ENCODE measurements at places on chromosomes 1 and 21.

GRCh38 chr1:167860231-167860923, 53.6 kb downstream of the ADCY10 start:
- DNase-seq: no peak

DNA sequence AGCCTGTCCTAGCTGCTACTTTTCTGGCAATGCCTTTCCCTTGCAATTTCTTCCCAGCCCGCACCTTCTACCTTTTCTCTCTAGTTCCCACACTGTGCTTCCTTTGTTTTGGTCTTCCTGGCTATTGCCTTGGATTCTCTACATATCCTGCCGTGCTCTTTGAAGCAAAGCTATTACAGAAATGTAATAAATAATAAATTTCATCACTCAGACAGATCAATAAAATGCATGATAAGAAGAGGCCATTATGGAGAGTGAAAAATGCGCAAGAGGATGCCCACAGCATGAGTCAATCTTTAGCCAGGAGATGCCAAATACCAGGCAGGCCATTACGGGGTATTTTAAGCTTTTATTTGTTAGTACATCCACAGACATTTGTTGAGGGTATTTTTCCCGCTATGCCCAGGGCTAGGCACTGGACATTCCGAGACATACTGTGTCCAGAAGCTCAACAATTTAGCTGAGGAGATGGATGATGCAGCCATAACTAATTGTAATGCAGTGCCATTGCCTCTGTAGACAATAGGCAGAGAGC, 163.6 kb downstream of the ST6GALNAC3 start:
- peak; percentile 82 for DNase-seq

DNA sequence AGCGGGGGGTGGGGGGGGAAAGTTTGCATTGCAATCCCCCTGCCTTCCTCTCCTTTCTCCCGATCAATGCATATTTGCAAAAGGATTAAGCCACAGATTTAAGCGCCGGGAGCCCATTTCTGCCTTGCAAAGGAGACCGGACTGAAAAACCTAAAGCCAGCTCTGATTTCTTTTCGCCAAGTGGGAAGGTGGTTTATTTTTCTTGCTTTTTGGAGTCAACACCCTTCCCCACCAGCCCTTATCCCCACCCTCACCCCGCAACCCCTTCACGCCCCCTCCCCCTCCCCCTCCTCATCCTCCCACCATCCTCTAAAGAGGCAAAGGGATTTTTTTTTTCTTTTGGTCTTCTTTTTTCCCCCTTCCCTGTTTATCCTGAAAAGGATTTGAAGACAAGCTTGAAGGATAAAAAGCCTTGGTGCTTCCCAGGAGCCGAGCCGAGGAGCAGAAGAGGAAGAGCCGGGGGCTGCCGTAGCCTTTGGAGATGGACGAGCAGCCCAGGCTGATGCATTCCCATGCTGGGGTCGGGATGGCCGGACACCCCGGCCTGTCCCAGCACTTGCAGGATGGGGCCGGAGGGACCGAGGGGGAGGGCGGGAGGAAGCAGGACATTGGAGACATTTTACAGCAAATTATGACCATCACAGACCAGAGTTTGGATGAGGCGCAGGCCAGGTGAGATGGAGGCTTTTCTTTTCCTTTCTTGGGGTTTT, 513 bp downstream of the PBX1 start:
- no peak for DNase-seq

DNA sequence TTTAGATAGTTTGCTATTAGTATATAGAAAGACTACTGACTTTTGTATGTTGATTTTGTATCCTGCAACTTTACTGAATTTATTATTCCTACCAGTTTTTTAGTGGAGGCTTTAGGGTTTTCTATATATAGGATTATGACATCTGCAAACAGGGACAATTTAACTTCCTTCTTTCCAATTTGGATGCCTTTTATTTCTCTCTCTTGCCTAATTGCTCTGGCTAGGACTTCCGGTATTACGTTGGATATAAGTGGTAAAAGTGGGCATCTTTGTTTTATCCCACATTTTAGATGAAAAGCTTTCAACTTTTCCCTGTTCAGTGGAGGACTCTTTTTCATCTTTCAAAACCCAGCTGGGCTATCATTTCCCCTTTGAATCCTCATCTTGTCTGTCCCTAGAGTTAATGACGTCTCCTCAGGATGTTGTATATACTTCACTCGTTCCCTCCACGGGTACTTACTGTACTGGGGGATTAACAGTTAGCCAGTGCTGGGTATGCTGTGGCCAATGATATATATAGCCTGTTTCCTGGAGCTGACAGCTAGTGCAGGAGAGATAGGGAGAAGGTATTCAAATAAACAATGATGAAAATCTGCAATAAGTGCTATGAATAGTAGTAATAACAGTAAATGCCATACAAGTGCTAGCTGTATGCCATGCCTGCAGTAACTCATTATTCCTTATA, 9.8 kb downstream of the ACOT11 start:
- peak; percentile 67 for DNase-seq

DNA sequence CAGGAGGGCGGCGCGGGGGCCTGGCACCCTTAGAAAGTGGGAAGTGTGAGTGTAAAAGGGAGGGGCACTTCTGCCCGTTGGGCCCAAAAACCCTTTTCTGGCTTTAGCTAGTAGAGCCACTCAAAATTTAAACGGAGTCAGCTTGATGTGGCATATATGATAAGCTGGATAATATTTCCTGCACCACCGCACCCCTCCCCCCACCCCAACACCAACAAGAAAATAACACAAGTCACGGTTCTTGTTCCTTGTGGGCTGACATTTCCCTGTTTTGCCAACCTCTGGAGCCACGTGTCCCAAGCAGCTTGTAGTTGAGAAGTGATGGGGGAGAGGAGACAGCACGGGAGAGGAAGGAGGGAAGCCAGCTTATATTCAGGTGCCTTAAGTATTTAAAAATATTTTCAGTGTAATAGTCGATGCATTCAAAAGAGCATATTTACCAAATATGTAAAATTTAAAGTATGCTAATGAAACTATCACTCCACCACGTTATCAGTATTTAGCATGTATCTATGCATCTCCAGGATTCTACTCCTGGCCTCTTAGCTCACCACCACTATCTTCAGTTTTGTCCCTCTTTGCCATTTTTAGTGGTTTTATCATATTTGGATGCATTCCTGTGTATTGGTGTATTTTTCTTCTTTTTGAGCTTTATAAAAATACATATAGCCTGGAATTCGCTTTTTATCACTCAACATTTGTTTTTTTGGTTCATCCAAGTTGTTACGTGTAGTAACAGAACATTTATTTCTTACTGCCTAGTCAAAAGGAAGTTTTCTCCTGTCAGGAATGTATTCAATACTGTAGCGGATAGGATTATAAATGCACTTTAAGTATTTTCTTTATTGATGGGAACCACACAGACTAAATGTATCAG, 773 bp upstream of the DDX59 start:
- DNase-seq: peak; percentile 81

- DNase-seq: no peak
Measured at GRCh38 chr1:86756062-86756406, 51.7 kb downstream of the SH3GLB1 start.

DNA sequence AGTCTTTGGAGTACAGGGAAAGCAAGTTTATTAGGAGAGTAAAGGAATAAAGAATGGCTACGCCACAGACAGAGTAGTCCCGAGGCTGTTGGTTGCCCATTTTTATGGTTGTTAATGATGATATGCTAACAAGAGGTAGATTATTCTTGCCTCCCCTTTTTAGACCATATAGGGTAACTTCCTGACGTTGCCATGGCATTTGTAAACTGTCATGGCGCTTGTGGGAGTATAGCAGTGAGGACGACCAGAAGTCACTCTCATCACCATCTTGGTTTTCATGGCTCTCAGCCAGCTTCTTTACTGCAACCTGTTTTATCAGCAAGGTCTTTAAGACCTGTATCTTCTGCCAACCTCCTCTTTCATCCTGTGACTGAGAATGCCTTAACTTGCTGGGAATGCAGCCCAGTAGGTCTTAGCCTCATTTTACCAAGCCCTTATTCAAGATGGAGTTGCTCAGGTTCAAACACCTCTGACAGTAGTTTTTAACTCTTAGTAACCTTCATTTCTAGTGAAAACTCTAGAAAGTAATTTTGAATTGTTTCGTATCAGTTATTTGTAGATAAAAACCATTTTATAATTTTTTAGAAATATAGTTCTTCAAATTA, 26.2 kb downstream of the TCP10L start:
- DNase-seq: no peak

DNA sequence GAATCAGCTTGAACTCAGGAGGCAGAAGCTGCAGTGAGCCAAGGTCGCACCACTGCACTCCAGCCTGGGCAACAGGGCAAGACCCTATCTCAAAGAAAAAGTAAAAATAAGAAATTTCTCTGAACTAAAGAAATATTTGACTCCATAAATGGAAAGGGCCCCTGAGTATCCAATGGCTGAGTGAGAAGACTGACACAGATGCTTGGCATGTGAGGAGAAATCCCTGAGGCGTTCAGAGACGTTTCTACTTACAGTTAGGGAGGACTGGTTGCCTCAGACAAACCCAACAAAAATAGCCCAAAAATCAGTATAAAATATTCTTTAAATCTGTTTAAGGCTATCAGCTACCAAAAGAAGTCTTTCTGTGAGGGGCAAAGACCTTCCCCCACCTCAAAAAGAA, 3.0 kb upstream of the SUMO3 start:
- no peak for DNase-seq

- no peak for DNase-seq
Measured at GRCh38 chr1:20223551-20224419, 37.5 kb upstream of the PLA2G2C start.

GRCh38 chr1:14439015-14439414, 159.5 kb upstream of the KAZN start:
- no peak for DNase-seq

- no peak for DNase-seq
Measured at GRCh38 chr21:41687633-41688032, 79.2 kb downstream of the RIPK4 start.

- no peak for DNase-seq
Measured at GRCh38 chr1:91621907-91622306, 121.3 kb downstream of the CDC7 start.

GRCh38 chr1:170696591-170697290, 32.8 kb downstream of the PRRX1 start:
- no peak for DNase-seq

DNA sequence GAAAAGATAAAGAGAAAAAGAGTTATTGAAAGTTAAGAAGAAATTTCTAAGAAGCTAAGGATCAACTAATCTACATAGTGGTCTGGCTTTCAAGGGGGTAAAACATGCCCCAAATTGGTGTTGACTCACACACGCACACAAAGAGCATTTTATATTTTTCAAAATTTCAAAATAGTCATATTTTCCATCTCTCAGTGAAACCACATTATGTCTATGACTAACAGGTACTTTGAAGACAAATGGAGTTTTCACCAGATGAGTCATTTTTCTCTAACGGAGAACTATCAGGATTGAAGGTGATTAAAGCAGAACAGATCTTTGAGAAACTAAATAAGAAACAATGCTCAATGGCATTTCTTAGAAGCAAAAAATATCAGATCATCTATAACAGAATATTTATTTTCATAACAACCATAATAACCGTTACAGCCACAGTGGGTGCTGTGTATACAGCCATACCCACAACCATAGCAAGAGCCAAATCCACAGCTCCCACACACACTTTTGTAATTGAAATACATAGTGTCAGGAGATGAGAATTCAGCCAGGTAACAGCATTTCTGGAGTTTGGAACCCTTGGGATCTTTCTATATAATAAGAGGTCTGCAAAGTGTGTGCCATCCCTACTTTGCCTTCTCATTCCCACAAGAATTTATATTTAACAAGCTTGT, at the start of gene KRTAP21-3:
TSS of gene KRTAP21-3 (minus strand) at position 539 of the 671 bp plus-strand sequence. CDS start at position 521, 18 bp downstream.
- no peak for DNase-seq

- no peak for DNase-seq
Measured at GRCh38 chr1:16153096-16153998, 2.5 kb downstream of the EPHA2 start.

- peak; percentile 69 for DNase-seq
Measured at GRCh38 chr1:94608852-94609530, 67.4 kb upstream of the F3 start.

- no peak for DNase-seq
Measured at GRCh38 chr21:44593598-44594405, 1.5 kb upstream of the KRTAP10-6 start.

- DNase-seq: peak; percentile 63
Measured at GRCh38 chr1:20521960-20522861, 14.3 kb upstream of the MUL1 start.

GRCh38 chr1:29732453-29732852, 496.1 kb downstream of the PTPRU start:
- DNase-seq: no peak

GRCh38 chr1:17293681-17294425, 14.1 kb upstream of the PADI4 start:
- no peak for DNase-seq

DNA sequence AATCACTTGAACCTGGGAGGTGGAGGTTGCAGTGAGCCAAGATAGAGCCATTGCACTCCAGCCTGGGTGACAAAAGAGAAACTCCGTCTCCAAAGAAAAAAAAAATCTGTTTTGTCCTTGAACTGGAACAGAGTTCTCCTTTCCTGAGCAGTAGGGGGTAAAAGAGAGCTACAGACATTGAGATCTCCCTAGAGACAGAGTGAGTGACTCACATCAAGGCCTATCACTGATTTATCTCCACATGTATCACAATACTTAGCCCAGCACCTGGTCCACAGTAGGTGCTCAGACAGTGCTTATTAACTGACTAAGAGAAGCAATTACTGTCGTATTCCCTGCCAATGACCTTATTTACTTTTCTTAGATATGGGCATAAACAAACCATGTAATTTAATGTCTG, 354.1 kb upstream of the C1orf87 start:
- DNase-seq: no peak

DNA sequence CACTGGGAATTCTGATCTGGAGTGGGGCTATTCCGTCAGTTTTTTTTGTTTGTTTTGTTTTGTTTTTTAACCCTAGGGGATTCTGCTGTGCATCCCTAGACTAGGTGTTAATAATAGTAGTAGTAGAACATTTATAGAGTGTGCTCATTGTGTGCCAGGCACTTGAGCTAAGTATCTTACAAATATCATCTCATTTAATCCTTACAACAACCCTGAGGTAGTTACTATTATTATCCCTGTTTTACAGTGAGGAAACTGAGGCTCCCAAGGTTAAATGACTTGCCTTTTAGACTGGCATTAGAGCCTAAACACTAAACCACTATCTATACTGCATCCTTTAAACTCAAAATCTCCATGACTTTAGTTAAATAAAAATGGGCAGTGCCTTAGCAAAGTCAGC, 22.1 kb downstream of the TOR3A start:
- no peak for DNase-seq

- DNase-seq: no peak
Measured at GRCh38 chr1:225581186-225581585, 71.7 kb downstream of the ENAH start.

GRCh38 chr1:244361764-244362473, 89.8 kb downstream of the ADSS2 start:
- DNase-seq: peak; percentile 56

- no peak for DNase-seq
Measured at GRCh38 chr21:41703857-41704501, 62.9 kb downstream of the RIPK4 start.

DNA sequence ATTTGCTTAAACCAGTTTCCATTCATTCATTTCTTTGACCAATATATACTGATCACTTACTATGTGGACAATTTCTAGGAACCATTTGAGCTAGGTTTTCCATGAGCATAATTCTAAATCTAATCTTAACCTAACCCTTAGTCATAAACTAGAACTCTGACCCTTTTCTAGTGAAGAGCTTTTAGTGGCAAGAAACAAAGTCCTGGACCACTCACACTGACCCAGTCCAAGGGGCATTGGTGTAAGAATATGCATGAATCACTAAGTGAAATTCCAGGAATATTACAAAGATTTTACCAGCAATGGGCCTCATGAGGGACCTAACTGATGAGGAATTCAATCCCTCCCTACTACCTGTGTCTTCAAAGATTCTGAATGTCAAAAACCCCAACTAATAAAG, 40.6 kb upstream of the SLC2A1 start:
- no peak for DNase-seq
